Activated CD8-positive, alpha-beta memory T cell treated with anti-CD3 and anti-CD28 coated beads for 4 hours (primary cell): ENCODE measurements at places on chromosomes 2 and 18.

GRCh38 chr2:220166616-220167015 is 539.2 kb downstream of the SLC4A3 start:
- no peak for DNase-seq

GRCh38 chr2:156630579-156631337 is 194.6 kb downstream of the GPD2 start:
- no peak for DNase-seq

GRCh38 chr2:74858281-74858680 is 24.4 kb downstream of the HK2 start:
- no peak for DNase-seq

DNA sequence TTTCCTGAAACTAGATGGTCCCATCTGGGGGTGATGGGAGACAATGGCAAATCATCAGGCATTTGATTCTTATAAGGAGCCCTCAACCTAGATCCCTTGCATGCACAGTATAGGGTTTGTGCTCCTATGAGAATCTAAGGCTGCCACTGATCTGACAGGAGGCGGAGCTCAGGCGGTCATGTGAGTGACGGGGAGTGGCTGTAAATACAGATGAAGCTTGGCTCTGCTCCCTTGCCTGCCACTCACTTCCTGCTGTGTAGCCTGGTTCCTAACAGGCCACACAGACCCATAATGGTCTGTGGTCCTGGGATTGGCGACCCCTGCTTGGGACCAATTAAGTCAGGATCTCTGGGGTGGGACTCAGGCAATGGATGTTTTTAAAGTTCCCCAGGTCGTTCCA is 293.4 kb downstream of the ZNF521 start:
- no peak for DNase-seq

DNA sequence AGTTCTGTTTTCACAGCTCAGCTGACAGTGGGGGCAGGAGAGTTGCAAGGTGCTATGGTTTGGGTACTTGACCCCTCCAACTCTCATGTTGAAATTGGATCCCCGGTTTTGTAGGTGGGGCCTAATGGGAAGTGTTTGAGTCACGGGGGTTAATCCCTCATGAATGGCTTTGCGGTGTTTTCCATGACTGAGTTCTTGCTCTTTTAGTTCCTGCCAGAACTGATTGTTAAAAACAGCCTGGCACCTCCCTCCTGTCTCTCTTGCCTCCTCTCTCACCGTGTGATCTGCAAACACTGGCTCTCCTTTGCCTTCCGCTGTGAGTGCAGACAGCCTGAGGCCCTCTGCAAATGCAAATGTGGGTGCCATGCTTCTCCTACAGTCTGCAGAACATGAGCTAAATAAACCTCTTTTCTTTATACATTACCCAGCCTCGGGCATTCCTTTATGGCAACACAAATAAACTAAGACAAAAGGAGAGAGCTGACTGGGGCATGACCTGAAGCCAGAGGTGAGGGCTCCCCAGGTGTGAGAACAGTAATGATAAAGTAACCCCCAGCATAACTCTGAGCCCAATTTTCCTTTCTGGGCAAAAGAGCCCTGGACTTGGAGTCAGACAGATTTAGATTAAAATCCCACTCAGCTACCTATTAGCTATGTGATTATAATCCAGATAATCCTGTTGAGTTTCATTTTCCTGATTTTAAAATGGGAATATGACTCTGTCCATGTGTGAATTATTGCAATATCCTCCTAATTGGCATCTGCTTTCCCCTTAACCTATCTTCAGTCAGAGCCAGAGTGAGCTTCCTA is 64.9 kb upstream of the CAPN13 start:
- DNase-seq: no peak

GRCh38 chr2:60283626-60284025 is 269.8 kb downstream of the BCL11A start:
- no peak for DNase-seq

GRCh38 chr2:3498783-3499394 is 20.4 kb downstream of the ADI1 start:
- DNase-seq: no peak

GRCh38 chr2:106358081-106358480 is 110.1 kb downstream of the RGPD3 start:
- no peak for DNase-seq

DNA sequence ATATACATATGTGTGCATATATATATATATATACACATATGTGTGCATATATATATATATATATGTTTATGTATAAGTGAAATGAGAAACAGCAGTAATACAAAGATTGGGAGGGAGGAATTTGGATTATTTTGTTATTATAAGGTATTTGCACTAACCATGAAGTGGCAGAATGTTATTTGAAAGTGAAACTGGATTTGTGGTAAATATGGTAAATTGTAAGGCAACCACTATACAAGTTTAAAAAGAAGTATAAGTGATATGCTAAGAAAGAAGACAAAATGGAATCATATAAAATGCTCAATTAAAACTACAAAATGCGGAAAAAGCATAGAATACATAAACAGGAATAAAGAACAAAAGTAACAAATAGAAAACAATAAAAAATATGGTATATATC is 37.5 kb downstream of the FBXO15 start:
- no peak for DNase-seq

- no peak for DNase-seq
Observed at GRCh38 chr2:33241072-33241471, 235.4 kb upstream of the RASGRP3 start.

GRCh38 chr2:9967053-9967775 is 15.7 kb downstream of the GRHL1 start:
- no peak for DNase-seq

GRCh38 chr2:233996461-233996860 is 54.0 kb upstream of the SPP2 start:
- DNase-seq: no peak

DNA sequence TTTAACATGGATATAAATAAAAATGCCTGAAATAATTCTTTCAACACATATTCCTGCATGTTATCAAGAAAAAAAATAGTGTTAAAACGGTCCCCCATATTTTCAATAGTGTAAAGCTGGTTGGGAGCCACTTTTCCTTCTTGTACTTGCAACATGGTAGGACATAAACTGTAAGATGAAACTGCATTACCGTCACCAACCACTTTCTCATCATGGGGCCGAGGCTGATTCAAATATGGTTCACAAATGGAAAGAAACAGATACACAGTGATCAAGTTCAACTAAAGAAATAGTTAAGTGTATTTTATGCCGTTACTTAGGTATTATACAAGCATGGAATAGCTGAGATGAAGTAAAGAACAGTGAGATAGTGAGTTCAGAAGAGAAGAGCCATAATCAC is 360.7 kb downstream of the ZEB2 start:
- no peak for DNase-seq

DNA sequence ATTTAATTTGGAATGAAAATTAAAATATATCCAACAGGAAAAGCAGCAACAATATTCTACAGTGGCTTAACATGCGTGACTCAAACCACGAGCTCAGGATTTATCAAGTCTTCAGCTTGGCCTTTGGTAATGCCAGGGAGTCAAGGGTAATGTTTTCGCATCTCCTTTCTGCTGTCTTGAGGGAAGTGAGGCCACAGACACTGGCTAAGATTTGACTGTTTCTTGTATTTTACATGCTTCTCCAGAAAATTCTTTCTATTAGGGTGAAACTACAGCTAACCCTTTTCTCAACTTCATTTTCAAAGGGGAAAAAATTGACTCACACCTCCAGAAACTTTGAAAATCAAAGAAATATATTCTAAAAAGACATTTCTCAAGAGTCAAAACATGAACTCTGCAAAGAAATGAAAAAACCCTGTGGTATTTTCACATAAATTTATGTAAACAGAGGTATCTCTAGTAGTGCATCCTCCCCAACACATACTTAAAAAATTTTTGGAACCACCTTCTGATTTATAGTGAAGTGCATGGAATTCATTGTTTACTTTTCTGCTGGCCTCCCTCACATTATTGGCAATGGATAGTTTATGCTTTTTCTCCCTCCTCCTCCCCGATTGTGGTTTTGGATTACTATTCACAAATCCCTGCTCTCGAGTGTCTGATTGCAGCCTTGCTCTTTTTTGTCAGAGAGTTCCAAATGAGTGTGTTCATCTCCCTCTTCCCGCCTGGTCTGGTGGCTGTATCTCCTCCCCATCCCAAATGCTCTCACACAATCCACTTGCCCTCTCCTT is 48.7 kb downstream of the DPP4 start:
- no peak for DNase-seq

DNA sequence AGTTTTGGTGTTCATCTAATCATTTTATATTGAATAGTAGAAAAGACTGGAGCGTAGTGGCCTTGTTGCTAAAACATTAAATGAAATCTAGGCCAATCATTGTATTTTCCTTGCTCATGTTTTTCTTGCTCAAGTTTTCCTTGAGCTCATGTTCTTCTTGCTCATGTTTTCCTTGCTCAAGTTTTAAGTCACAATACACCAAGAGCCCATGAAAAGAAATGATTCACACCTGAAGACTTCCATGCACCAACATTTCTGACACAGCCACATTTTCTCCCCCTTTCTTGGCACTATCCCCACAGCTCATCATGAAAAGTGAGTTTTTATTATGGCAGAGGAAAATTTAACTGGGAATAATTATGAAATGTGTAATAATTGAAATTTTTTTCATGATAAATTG is 92.0 kb downstream of the LRP1B start:
- no peak for DNase-seq

DNA sequence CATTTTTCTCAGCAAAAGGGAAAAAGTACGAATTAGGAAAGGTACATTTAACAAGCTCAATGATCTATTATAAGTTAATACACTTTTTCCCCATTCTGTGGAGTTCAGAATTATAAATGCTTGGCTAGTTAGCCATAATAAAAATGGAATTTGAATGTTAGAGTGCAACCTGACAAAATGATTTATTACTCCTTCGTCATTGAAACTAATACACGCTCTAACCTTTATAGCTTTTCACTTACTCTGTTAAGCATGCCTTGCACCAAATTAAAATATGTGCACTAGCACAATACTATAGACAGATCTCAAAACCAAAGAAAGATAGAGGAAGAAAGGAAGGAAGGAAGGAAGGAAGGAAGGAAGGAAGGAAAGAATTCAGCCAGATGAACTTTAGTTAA is 46.1 kb upstream of the FRZB start:
- no peak for DNase-seq

DNA sequence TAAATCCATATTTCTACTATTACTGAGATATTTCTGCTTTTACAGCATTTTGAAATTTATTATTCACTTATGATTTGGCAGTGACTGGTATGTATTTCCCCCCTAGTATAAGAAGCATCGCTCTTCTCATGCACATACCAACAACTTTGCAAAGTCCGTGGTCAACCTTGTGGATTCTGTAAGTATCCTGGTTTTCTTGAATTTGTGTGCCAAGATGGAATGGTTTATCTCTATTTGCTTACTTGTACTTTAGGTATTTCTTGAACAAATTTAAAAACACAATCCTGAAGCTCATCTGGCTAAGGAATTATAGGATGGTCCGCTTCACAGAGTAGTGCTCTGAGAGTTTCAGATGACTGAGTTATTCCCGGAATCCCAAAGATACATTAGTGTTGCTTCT is 85.0 kb upstream of the FAM237A start:
- DNase-seq: no peak

GRCh38 chr2:38065502-38066135 is 10.3 kb downstream of the CYP1B1 start:
- DNase-seq: no peak

DNA sequence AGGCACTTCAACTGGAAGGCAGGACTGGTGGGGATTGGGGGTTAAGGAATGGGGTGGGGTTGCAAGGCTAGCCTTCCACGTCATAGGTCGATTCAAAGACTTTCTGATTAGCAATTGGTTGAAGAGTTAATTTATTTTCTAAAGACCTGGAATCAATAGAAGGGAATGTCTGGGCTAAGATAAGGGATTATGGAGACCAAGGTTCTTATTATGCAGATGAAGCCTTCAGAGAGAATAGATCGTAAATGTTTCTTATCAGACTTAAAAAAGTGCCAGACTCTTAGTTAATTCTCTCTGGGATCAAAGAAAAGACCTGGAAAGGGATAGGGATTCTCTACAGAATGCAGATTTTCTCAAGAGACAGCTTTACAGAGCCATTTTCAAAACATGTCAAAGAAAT is 368.0 kb upstream of the DLGAP1 start:
- DNase-seq: no peak

DNA sequence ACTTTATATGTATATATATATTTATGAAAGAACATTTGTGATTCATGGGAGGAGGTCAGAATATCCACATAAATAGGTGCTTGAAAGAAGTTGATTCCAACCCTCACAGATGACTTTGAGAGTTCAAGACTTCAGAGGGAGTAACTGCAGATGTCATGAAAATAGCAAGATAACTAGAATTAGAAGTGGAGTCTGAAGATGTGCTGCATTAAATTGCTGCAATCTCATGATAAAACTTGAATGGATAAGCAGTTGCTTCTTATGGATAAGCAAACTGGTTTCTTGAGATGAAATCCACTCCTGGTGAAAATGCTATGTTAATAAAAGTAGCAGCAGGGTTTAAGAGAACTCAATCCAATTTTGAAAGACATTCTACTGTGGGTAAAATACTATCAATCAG is 40.2 kb downstream of the G6PC2 start:
- no peak for DNase-seq

DNA sequence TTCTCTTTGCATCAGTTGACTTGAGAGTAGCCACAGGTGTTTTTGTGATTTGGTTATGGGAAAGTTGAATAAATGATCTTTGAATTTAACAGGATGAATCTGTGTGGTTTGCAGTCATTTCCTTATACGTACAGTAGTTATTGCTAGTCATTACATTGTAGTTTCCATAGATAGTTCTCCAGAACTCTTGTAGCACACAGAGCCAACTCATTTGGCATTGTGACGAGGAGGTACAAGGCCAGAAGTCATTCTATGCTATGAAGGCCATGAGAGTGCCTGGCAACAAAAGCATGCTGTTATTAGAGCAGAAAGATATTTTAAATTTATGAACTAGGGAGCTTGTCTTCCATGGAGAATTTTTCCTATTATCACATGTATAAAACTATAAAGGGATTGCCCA is 973.0 kb upstream of the CHAC2 start:
- DNase-seq: no peak

DNA sequence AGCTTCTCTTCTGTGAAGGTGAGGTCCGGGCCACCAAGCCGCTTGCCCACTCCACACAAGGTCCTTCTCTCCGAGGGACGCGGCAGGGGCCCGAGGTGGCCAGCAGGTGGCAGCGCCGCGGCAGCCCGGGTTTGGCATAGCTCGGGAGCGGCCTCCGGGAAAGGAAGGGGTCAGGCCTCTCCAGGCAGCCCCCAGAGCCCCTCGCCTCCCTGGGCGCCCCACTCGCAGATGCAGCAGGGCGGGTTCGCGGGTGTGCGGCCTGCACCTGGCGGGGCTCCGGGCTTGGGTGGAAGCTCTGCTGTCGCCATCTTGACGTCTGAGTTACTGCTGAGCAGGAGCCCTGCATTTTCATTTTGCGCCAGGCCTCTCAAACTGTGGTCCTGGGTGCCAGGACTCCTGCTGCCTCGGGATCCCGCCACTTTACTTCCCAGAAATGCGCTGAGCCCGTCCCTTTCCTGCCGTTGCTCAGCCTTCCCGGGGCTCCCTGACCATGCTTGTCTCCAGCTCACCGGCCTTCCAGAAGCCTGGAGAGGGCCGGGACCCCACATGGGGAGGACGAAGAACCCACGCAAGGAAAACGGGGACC is 18.6 kb upstream of the NCL start:
- peak; percentile 48 for DNase-seq

DNA sequence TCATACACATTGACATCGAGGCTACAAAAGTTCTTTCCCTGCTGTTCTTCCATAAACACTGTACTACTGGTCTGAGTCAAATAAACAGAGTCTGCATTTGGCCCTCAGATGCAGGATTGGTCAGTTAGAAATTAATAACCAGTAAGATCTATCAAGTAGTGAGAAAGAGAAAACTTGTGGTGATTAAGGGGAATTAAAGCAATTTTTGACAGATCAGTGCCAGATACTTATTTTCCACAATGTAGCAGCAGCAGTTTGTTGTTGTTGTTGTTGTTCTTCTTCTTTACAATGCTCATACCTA is 85.0 kb downstream of the IKZF2 start:
- no peak for DNase-seq
